Spinal cord (tissue), 10 donors: ENCODE measurements at places on chromosomes 16 and 17.

DNA sequence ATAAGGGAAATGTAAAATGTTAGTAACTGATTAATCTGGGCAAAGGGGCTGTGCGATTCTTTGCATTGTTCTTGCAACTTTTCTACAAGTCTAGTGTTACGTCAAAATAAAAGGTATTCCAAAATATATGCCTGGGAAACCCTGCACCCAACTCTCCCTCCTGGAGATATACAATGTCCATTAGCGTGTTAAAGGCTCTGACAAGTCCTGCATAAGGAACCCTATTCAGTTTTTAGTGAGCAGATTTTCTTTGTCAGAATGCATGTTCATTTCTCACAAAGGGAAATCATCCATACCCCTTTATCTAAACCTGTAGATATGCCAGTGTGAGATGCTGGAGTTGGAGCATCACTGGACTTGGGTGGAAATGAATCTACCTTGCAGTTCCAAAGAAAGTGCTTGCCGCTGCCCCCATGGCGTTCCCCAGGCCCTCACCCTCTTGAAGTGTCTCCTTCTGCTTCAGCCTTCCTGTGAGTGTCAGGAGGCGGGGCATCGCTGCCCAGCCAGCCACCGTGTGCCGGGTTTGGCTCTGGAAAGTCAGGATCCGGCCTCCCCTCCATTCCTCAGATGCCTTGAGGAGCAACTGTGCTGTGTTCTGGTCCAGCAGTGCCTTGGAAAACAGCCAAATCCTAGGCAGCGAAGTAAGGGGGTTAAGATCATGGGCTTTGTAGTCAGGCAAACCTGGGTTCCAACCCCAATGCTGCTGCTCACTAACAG is 85.5 kb downstream of the RMI2 start:
- DNase-seq: no peak

DNA sequence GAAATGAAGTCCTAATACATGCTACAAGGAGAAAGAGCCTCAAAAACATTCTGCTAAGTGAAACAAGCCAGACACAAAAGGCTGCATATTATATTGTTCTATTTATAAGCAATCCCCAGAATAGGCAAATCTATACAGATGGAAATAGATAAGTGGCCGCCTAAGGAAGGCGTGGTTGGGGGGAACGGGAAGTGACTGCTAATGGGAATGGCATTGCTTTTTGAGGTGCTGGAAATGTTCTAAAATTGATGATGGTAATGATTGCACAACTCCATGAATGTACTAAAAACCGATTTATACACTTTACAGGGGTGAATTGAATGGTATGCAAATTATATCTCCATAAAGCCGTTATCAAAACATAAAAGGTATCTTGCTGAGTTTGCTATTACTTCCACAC is 67.7 kb downstream of the GAS7 start:
- DNase-seq: no peak

GRCh38 chr16:83397601-83398291 is 410.0 kb upstream of the HSBP1 start:
- no peak for DNase-seq

DNA sequence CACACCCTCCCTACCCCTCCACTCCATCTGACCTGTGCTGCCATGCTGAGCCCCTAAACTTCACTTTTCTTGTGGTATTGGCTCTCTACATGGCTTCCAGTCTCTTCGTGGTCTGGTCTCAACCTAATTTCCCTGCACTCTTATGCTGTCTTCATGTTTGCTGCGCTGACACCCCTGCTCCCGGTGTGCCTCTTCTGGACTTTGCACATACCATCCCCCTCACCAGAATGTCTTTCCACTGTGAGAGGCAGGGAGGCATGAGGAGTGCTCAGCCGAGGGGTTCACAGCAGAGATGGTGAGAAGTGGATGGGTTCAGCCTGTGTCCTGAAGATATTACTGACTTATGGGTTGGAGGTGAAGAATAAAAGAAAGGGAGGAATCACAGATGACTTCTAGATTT is 2.5 kb downstream of the TNFSF12 start:
- no peak for DNase-seq

- peak; percentile 81 for DNase-seq
Measured at GRCh38 chr17:39099663-39100286, 51.7 kb downstream of the PLXDC1 start.

- no peak for DNase-seq
Measured at GRCh38 chr16:11636172-11636721, 32.0 kb upstream of the SNN start.
